ENCODE measurements at places on chromosomes 16 and 17. TPM values are rescaled to one million over a fixed set of nuclear protein-coding genes. Genes with fewer than 3 reads are reported as not detected.

DNA sequence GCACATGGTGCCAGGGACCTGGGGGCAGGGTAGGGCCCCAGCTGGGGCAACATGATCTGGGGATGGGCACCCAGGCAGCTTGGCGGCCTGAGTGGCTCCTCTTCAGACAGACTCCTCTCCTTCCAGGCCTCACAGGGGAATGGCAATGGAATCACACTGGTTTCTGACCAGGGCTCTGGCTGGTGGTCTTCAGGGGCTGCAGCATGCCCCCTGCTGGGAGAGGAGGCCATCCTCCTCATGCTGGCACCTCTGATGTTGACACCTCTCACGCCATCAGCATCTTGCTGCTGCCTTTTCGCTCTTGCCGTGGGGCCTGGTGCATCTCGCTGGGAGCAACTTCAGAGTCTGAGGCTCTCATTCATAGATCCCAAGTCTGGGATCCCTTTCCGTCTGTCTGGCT, 11.2 kb upstream of the GFOD2 start:
- DNase-seq = no peak

DNA sequence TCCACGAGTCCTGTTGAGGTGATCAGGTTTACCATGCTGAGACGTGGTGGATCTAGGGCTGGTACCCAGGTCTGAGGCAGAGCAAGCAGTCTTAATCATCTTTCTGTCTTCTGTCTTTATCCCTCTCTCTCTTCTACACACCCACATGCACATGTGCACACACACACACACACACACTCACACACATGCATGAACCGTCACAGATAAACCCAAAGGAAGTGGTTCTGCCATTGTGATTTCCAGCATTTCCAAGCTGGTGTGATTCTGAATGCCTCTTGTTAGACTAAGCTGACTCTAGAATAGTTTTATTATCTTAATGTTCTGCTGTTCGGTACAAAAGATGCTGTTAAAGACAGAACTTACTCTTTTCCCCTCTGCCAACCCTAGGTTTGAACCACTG, 411.8 kb upstream of the SALL1 start:
- DNase-seq = no peak

- DNase-seq = no peak
Measured at GRCh38 chr17:83079766-83080578, 563 bp downstream of the METRNL start.

DNA sequence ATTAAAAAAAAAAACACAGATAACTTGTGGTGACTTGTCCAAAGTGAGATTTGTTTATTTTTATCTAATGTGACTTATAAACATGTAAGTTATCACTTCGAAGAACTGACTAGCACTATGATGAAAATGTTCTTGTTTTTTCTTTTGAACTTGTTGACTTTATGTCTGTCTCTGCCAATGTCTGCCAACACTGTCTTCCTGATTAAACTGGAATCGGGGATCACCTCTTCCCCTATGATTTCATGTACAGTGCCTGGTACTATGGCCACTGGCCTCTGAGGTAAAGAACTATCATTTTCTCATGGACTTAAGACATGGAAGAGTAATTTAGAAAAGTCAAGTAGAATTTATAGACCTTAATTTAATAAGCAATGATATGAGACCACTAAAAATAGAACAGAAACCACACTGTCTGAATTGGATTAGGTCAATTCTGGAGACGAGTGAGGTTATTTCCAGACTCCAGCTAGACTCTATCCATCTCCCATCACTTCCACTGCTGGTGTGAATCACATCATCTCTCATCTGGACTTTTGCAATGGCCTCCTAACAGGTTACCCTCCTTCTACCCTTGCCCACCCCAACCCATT, 8.9 kb downstream of the C17orf78 start:
- DNase-seq = no peak

GRCh38 chr17:1366234-1366633, 33.8 kb downstream of the YWHAE start:
- DNase-seq = no peak

- no peak for DNase-seq
Measured at GRCh38 chr17:50570528-50570927, 10.0 kb downstream of the CACNA1G start.

GRCh38 chr17:7838090-7839075, 4.4 kb downstream of the KDM6B start:
- DNase-seq = no peak

GRCh38 chr16:31874366-31875111, 932 bp downstream of the ZNF267 start:
- no peak for DNase-seq

DNA sequence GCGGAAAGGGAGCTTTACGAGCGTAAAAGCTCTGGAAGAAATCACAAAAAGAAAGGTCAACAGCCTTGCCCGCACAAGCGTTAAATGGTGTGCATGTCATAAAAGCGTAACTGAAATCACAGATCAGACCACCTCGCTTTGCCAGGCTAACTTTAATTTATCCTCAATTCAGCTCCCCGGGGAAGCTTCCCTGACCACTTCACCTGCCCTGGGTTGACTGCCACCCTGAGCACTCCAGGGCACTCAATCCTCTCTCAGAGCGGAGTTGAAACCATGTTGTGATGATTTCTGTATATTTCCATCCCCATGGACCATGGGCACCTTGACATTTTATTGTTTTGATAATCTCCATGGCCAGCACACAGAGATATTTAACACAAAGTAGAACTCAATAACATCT, 16.1 kb upstream of the NAGS start:
- DNase-seq = no peak

DNA sequence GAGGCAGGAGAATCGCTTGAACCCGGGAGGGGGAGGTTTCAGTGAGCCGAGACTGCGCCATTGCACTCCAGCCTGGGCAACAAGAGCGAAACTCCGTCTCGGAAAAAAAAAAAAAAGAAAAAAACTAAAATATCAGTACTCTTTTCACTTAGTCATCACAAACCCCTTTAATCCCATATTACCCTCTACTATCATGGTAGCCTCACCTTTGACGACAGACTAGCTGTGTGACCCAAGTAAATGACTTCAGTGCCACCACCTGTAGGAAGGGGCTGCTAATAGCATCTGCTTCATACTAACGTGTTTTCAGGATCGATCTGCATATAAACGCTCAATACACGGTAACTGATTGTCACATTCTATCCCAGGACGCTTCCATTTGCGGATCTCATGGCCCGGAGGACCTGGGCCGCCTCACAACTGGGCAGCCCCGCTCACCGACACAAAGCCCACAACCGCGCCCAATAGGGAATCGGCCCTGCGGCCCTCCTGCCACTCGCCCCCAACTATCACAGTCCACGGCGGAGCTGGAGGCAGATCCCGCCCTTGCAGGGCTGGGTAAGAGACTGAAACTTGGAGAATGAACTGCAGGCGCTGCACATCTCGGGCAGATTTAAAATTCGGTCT, 1.1 kb upstream of the ZNF263 start:
- no peak for DNase-seq

- no peak for DNase-seq
Measured at GRCh38 chr16:76193906-76194615, 83.1 kb upstream of the CNTNAP4 start.

DNA sequence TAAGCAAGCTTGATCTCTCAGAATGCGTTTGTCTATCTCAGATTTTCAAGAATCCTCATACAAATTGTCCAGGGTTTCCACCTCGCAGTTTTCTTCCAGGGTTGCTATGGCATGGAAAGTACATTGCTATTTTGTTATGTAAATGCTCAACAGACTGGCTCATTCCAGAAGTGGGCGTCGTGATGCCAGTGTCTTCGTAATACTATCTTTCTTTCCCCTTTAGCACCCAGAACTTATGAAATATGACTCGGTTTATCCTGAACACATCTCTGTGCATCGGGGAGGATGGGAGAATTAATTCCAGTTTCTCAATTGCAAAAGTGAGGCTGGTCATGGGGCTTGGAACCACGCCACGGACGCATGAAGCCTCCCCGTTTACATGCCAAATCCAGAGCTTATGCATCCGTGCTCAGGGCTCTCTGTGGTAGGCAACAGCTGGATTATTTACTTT, 405.0 kb downstream of the WWOX start:
- peak; percentile 11 for DNase-seq

DNA sequence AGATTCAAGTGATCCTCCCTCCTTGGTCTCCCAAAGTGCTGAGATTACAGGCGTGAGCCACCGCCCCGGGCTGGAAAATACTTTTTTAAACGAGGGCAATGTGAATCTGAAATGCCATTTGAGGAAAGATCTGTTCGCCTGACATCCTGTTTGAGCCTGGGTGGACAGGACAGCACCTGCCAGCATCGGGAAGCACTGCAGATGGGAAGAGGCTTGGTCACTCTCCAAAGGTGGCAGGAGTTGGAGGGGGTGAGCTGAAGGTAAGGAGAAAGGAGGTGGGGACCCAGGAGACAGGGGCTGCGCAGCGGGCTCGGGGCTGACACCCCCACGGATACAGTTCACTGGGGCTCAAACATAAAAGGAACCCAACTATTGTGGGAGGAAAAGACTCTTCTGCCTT, 3.9 kb upstream of the BIRC5 start:
- DNase-seq = no peak

GRCh38 chr16:66918803-66919568, at the start of gene CDH16:
Gene CDH16 (minus strand): TSS chr16:66918885. CDS start chr16:66918065, 820 bp downstream.
- DNase-seq = no peak

- DNase-seq = no peak
Measured at GRCh38 chr17:72264682-72265405, 144.0 kb downstream of the SOX9 start.

- DNase-seq = no peak
Measured at GRCh38 chr17:60090417-60090816, 11.7 kb upstream of the HEATR6 start.

GRCh38 chr17:72187556-72187955, 66.7 kb downstream of the SOX9 start:
- no peak for DNase-seq

DNA sequence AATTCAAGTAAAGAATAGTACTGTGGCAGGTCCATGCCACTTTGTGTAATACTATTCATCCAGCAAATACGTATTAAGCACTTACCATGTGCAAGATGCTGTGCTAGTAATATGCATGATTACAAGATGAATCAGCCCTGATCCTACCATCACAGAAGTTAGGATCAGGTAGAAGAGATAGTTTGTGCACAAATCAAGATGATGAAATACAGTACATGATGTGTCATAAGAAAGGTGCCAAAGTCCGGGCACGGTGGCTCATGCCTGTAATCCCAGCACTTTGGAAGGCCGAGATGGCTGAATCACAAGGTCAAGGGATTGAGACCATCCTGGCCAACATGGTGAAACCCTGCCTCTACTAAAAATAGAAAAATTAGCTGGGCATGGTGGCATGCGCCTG, 10.9 kb downstream of the COG4 start:
- no peak for DNase-seq

GRCh38 chr16:24999856-25000461, 15.2 kb downstream of the ARHGAP17 start:
- DNase-seq = no peak

DNA sequence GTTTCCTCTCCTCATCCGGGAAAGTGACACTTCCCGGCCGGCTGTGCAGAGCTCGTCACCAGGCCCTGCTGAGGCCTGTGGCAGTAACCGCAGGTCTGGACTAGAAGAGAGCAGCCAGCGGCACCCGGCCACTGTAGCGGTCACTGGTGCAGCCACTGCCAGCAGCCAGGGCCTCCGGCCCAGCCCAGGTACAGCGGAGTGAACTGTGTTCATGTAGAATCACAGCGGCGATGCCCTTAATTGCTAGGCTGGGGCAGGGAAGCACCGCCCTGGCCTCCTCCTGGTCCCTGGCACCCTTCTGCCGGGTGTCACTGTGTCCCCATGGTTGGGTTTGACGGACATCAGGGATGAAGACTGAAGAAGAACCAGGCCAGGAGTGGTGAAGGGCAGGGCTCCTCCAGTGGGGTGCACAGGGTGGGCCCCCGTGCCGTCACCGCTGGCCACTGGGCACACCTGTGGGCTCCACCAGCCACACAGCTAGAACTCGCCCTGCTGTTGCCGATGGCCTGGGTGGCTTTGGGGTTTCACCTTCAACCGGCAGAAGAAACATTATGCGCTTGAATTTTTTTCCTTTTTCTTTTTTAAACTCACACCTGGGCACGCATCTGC, 165.2 kb upstream of the CHMP6 start:
- DNase-seq = no peak

- no peak for DNase-seq
Measured at GRCh38 chr17:77071925-77072490, 68.8 kb upstream of the SEC14L1 start.

- DNase-seq = no peak
Measured at GRCh38 chr16:85446951-85447692, 166.0 kb upstream of the GSE1 start.

GRCh38 chr17:6699997-6700947, 12.9 kb downstream of the SLC13A5 start:
- DNase-seq = no peak

DNA sequence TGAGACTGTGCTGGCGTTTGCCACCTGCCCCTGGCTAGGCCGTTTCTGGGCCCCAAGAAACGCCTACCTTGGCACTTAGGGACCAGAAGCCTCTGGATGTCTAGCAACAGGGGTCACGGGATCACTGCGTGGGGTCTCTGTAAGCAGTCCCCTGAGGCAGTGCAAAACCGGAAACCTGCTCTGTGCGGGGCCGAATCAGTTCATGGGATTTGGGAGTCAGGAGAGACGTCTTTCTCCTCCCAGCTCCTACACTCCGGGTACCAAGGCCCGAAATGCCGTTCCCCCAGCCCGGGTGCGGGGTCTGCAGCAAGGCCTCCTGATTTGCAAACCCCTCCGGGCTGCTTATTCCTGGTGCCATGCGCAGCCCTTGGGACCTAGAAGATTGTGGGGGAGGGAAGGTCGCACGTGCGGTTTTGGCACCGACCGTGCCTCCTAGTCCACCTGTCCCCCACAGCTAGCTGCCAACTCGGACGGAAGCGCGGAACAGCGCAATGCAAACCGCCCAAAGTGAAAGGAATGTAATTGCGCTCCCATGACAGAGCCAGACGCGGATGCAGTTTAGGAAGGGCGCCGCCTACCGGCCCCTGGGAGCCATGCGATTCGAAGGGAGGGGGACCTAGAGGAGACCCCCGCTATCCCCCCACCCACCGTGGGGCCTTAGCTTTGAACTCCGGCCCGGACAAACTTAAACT, 6.5 kb downstream of the IRX5 start:
- DNase-seq = no peak

- no peak for DNase-seq
Measured at GRCh38 chr16:81821436-81822128, 42.5 kb downstream of the PLCG2 start.

The JPH3 gene
- 56.0 TPM for total RNA-seq

The MPHOSPH6 gene
- total RNA-seq = 25.3 TPM

The ALOXE3 gene
- total RNA-seq = 0.47 TPM

The ELAC2 gene
- total RNA-seq = 31.0 TPM

The GCGR gene
- not detected for total RNA-seq

The RAPGEFL1 gene
- total RNA-seq = 17.0 TPM

The ARL5C gene
- total RNA-seq = not detected

The ABCC3 gene
- total RNA-seq = 0.16 TPM

The MSLN gene
- total RNA-seq = not detected

The KRT39 gene
- total RNA-seq = not detected

The RAP1GAP2 gene
- total RNA-seq = 29.3 TPM

The KRTAP2-1 gene
- total RNA-seq = not detected

The TMEM231 gene
- total RNA-seq = 17.0 TPM

The KCNH4 gene
- 0.31 TPM for total RNA-seq

The NOG gene
- 3.7 TPM for total RNA-seq

All from occipital lobe (tissue), 3 donors.